ENCODE measurements at places on chromosomes 11 and 22.

DNA sequence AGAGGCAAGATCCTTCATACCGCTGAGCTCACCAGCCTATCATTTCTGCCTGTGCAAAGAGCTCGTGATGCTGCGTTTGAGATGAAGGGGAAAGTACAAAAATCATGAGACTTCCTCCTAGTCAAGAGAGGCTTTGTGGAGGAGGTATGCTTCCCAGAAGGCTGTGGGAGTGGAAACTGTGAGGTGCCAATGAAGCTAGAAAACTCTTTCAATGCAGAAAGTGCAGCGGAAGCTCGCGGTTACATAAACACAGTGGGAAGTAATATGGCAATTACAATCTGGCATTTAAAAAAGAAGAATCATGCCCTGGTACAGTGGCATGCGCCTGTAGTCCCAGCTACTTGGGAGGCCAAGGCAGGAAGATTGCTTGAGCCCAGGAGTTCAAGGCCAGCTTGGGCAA lies 134.8 kb downstream of the EHF start:
- DNase-seq, result no peak

DNA sequence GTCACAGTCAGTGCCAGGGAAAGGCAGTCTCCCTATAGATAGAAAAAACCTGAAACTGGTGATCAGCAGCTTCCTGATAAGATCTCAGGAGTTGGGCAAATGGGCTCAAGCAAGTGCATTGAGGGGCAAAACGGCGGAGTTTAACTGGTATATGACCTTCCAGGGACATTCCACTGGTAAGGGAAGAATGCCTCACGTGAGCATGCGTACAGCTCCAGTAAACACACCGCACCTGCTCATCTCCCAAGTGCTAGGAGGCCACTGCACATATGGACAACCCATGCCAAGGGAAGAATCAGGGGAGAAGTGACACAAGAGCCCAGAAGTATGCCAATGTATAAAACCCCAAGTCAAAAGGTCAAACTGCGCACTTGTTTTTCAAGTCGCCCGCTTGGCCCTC lies 11.6 kb downstream of the HEPHL1 start:
- DNase-seq, result no peak

DNA sequence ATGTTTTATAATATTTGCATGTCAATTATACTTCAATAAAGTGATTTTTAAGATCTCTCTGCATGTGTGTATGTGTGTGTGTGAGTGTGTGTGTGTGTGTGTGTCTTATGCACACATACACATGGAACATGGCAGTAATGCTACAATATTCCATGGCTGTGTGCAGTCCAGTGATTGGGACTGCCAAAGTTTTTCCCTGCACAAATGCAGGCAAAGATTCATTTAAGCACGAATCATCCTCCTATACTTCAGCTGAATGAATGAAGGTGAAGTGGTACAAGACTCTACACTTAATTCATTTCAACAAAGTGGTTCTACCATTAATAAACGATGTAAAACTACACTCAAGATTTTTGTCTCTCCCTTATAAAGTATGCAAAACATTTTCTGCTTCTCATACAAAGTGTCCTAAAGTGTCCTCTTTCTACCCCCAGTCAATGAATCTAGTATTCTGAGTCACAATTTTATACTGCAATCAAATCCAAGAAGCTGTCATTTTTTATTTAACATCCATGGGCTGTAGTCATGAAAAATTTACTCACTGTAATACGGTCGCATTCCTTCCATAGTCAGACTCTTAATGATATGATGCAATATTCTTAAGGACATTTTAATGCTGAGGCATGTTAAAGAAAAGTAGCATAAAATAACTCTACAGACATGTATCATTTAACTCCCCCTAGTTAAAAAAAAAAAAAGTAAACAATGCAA lies 132.4 kb downstream of the TTC28 start:
- DNase-seq, result no peak

- no peak for DNase-seq
Measured at GRCh38 chr11:65814986-65815565, 18.7 kb upstream of the SNX32 start.

GRCh38 chr11:66317723-66318599 lies 1.1 kb upstream of the CD248 start:
- DNase-seq, result peak; percentile 62

DNA sequence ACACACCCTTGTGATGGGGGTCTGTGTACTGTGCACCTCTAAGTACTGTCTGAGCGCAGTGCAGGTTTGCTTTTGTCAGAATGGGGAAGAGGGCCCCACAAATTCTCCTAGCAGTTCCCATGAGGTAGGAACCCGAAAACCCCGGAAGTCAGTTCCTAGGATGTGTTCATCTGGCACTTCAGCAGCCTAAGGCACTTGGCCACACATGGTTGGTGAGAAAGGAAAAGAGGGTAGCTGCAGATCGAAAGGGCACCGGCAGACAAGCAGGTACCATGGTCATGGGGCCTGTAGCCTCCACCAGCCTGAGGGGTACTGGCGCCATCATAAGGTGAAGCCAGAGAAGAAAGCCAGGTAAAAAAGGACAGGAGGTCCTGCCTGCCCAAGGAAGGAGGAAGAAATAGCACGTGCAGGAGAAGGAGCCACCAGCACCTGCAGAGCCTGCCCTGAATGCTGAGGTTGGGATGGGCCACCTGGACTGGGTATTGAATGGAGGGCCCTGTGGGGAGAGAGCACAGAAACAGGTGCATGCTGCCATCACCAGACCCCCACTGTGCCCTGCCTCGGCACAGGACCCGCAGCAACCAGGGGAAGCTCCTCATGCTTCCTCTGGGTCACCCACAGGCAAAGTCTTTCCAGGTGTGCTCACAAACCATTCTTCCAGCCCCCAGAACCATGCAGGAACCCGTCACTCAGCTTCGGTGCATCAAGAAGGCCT lies 8.1 kb upstream of the CASTOR1 start:
- DNase-seq, result no peak

DNA sequence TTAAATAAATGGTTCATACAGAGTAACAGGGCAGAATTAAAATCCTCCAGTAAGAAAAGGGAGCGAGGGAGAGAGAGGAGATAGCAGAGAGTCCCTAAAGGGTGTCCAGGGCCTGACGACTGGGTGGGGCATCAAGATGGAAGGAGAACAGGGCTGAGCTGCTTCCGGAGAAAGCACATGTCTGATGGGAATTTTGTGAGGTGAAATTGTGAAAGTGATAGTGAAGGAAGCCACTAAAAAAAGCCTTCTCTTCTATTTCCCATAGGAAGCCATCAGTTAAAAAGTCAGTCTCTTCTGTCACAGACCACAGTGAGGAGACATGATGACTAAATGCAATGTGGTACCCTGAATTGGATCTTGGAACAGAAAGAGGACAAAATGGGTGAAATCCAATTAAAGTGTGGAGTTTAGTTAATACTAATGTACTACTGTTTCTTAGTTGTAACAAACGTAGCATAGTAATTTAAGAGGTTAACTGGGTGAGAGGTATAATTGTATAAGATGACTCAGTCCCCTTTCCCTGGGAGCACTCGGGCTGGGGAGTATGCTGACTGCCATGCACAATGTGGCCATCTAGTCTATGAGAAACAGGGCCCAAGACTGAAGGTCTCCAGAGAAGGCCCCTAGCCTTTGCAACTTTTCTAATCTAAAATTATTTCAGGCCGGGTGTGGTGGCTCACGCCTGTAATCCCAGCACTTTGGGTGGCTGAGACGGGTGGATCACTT lies 29.5 kb upstream of the FCHSD2 start:
- no peak for DNase-seq

DNA sequence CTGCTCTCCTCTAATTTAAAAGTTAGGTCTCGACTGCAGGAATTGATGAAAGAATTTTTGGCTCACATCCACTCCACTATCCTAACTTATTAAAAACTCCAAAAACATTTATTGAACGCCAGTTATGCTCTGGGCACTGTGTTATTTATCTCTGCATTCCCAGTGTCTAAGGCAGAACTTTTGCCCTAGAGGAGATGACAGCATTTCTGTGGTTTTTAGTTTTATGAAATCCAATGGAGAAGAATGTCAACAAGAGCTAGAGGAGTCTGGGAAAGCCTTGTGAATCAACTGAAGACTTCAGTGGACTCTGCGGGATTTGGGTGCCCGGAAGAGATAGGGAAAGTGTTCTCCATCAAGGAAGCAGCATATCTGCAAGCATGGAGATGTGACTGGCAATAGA lies 217.0 kb upstream of the PGR start:
- no peak for DNase-seq

- DNase-seq, result no peak
Measured at GRCh38 chr11:97746818-97747217, 1273.9 kb upstream of the CNTN5 start.

- DNase-seq, result peak; percentile 40
Measured at GRCh38 chr11:45332276-45332934, 46.3 kb upstream of the SYT13 start.

GRCh38 chr11:19428206-19429002 lies 187.7 kb upstream of the E2F8 start:
- DNase-seq, result no peak

- DNase-seq, result no peak
Measured at GRCh38 chr11:123630126-123630608, 24.3 kb downstream of the SCN3B start.

GRCh38 chr11:93017821-93018690 lies 48.6 kb downstream of the MTNR1B start:
- DNase-seq, result no peak

DNA sequence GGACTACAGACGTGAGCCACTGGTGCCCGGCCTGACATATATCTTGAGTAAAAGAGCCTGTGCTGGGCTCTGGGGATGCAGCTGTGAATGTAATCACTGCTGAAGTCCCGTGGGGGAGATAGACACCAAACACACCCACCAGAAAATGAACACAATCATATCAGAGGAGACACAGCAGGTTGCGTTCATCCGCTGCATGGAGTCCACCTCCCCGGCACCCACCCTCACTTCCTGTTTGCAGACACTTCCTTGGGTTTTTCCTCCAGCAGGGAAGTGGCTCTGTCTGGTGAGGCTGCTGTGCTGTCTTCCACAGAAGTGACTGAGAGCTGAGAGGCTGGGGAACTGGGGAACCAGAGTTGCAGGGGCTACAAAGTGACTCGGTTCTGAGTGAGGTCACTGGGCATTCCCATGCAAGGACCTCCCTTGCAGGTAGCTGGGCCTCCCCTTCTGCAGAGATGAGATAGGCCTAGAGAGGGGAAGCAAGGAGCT lies 7.2 kb downstream of the MICALL1 start:
- DNase-seq, result no peak

- DNase-seq, result no peak
Measured at GRCh38 chr11:17393472-17393871, 5.0 kb upstream of the KCNJ11 start.

DNA sequence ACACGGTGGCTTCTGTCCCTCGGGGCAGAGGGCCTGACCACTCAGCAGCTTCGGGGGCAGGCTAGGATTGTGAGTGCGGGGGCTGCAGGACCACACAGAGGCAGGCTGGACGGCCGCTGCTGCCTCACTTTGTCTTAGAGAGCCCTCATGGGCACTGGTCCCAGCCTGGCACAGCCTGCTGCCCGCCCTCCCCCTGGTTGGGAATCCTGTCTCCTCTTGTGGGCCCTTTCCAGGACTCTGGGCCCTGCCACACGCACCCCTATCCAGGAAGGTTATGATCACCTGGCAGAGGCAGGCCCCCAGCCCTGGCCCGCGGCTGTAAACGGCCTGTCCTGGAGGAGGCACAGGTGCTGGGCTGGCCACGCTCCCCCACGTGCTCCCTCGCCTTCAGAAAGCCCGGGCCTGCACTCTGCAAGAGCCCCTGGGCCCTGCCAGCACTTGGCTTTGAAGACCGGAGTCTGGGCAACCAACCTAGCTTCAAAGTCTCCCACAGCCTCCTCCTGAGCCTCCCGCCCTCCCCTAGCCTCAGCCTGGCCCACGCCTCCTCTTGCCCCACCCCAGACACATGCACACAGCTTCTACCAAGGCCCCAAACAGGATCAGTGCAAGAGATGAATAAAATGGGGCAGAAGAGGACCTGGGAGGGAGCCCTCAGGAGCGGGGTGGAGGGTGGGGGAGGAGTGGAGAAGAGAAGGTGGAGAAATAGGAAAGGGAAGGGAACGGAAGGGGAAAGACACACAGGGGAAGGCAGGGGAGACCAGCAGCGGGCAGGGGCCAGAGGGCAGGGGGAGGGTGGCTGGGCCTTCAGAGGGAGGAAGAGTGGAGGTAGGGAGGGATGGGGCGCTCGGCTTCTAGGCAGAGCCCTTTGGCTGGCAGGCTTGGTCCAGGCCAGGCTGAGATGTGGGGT lies 31.0 kb downstream of the SYT7 start:
- DNase-seq, result no peak

DNA sequence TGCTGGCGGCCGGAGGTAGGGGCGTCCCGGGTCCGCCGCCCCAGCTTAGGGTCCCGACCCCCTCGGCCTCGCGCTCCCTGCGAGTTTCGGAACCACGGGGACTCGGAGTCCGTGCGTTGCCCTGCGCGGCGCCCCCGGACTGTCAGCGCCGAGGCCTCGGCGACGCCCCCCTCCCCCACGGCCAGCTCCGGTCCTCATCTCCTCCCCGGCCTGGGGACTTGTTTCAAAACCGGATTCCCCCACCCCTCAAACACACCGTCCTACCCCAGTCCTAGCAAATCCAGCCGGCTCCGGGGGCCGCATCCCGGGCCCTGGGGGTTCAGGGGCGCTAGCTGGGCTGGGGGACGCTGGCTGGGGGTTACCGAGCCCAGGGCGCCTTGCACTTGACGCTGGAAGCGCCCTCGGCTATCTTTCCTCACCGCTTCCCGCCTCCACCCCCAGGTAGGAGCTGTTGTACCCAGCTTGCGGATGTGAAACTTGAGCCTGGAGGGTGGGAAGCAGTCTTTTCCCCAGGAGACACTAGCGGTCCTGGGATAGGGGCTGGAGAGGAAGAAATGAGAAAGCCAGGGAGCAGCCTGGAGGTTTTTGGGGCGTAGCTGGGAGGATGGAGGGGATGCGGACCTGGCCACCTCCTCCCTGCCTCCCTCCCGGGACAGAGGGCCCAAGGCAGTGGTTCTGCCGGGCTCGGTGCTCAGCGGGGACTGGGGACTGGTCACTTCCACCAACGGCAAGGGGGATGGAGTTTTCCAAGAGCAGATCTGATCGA lies 550 bp downstream of the FBLN1 start:
- DNase-seq, result no peak

GRCh38 chr11:11845071-11845470 lies 3.3 kb downstream of the USP47 start:
- no peak for DNase-seq

- DNase-seq, result no peak
Measured at GRCh38 chr11:128424271-128424711, 163.1 kb downstream of the ETS1 start.

GRCh38 chr11:64661146-64661545 lies 61.9 kb downstream of the NRXN2 start:
- no peak for DNase-seq

- DNase-seq, result no peak
Measured at GRCh38 chr11:28490773-28491382, 382.7 kb downstream of the METTL15 start.

GRCh38 chr11:89487016-89487415 lies 4.2 kb downstream of the NOX4 start:
- no peak for DNase-seq

DNA sequence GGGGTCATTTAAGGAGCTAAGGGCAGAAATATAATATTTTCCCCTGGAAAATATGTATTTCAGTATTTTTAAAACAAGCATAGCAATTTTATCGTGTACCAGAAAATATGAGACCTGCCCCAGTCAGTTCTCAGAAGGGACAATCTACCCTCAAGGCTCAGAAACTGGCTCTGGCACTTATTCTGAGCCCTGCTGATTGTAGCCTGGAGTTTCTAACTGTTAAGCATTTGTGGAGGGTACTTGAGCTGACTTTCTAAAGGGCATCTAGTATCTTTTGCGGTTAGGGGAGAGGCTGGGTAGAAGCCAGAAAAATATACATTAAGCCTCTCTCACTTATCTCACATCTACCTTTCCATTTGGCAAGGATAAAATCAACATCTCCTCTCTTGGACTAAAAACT lies 71.3 kb upstream of the FSHB start:
- DNase-seq, result no peak
